ENCODE measurements at places on chromosomes 7 and 10. TPM values are rescaled to one million over a fixed set of nuclear protein-coding genes. Genes with fewer than 3 reads are reported as not detected.

DNA sequence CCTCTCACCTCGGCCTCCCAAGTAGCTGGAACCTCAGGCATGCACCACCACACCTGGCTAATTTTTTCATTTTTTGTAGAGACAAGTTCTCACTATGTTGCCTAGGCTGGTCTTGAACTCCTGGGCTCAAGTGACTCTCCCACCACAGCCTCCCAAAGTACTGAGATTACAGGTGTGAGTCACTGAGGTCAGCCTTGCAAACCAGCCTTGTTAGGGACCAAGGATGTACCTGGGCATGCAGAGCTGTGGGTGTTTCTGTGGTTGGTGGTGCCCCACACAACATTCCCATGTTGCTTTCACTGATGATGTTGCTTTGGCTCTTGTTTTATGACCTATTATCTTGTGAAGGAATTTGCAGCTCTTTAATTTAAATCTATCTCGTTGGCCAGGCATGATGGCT is 54.8 kb downstream of the OTUD1 start:
- H3K27ac ChIP-seq: no peak overlapping the region
- peaks cover 20% of the 10 kb centered on the region for H3K27me3 ChIP-seq
- no peak overlapping the region for H3K4me3 ChIP-seq
- peak; percentile 13 for DNase-seq
- peaks cover 12% of the 10 kb centered on the region for H3K4me1 ChIP-seq
- no peaks in the 10 kb centered on the region for H3K36me3 ChIP-seq

DNA sequence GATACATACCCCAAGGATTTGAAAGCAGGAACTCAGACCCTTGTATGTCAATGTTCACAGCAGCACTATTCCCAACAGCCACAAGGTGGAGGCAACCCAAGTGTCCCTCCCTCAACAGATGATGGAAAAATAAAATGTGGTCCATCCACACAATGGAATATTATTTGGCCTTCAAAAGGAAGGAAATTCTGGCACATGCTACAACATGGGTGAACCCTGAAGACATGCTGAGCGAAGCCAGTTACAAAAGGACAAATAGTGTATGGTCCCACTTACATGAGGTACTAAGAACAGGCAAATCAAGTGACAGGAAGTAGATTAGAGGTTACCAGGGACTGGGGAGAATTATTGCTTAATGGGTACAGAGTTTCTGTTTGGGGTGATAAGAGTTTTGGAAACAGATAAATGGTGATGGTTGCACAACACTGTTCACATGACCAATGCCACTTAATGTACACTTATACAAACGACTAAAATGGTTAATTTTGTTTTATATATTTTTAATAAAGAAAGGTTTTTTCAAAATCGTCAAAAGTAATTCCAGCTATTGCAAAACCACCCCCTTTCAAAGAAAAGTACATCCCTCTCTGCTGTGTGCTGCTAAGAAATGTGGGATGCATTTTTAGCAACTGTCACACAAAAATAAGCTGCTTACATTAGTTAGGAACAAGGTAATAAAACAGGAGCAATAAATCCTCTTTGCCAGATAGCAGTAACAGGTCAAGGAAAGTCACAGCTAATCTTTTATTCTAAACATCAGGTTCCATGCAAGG is 85.7 kb downstream of the GRB10 start:
- H3K27ac ChIP-seq: no peak overlapping the region
- DNase-seq: no peak
- H3K4me1 ChIP-seq: peaks cover 12% of the 10 kb centered on the region
- H3K27me3 ChIP-seq: no peaks in the 10 kb centered on the region
- no peak overlapping the region for H3K4me3 ChIP-seq

GRCh38 chr7:128783143-128783861 is 7.7 kb upstream of the OPN1SW start:
- DNase-seq: no peak
- no peak overlapping the region for H3K4me3 ChIP-seq
- no peak overlapping the region for H3K27ac ChIP-seq
- H3K4me1 ChIP-seq: no peaks in the 10 kb centered on the region
- peaks cover 1% of the 10 kb centered on the region for H3K27me3 ChIP-seq

DNA sequence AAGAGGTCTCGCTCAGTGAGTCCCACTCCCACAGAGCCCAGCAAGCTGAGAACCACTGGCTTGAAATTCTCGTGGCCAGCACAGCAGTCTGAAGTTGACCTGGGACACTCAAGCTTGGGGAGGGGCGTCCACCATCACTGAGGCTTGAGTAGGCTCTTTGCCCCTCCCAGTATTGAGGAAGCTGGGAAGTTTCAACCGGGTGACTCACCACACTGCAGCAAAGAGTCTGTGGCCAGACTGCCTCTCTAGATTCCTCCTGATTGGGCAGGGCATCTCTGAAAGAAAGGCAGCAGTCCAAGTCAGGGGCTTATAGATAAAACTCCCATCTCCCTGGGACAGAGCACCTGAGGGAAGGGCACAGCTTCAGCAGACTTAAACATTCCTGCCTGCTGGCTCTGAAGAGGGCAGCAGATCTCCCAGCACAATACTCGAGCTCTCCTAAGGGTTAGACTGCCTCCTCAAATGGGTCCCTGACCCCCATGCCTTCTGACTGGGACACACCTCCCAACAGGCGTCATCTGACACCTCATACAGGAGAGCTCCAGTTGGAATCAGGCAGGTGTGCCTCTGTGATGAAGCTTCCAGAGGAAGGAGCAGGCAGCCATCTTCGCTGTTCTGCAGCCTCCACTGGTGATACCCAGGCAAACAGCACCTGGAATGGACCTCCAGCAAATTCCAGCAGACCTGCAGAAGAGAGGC is 970.9 kb upstream of the LRRN3 start:
- no peak for DNase-seq
- no peaks in the 10 kb centered on the region for H3K4me1 ChIP-seq
- peaks cover 4% of the 10 kb centered on the region for H3K36me3 ChIP-seq
- no peak overlapping the region for H3K27ac ChIP-seq
- H3K27me3 ChIP-seq: peaks cover 15% of the 10 kb centered on the region
- no peak overlapping the region for H3K4me3 ChIP-seq

DNA sequence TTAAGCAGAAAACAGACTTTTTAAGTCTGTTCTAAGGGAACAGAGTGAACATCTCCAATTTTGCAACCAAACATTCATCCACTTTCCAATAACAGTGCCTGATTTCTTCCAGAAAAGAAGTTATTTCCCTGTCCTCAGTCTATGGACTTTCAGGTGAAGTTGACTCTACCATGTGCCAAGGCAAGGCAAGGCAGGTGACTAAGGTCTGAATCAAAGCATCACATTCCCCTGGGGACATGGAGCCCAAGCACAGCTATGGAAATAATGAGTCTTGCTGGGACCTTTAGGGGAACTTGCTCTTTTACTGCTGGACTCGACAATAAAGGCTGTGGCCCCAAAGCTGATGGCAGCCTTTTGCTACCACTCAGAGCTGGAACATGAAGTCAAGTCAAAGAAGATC is 182.2 kb downstream of the FGFR2 start:
- no peaks in the 10 kb centered on the region for H3K27me3 ChIP-seq
- no peak for DNase-seq
- no peak overlapping the region for H3K27ac ChIP-seq
- H3K36me3 ChIP-seq: no peaks in the 10 kb centered on the region
- no peaks in the 10 kb centered on the region for H3K4me1 ChIP-seq
- H3K4me3 ChIP-seq: no peak overlapping the region

DNA sequence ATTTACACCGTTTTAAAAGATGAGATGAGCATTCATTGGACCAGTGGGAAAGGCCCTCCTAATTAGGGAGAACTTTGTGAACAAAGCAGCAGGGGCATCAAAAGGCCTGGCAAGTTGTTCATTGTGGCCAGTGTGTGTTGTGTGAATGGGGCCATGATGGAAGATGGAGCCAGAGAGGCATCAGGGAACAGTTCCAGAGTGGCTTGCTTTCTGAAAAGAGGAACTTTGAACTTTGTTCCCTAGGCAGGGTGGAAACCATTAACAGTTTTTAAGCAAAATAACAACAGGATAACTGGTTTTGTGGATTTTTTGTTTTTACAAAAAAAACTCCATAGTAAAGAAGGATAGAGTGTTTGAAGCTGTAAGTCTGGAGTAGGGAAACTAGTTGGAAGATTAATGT is 12.5 kb downstream of the SUV39H2 start:
- peaks cover under 1% of the 10 kb centered on the region for H3K36me3 ChIP-seq
- H3K27ac ChIP-seq: no peak overlapping the region
- no peaks in the 10 kb centered on the region for H3K27me3 ChIP-seq
- H3K4me3 ChIP-seq: no peak overlapping the region

DNA sequence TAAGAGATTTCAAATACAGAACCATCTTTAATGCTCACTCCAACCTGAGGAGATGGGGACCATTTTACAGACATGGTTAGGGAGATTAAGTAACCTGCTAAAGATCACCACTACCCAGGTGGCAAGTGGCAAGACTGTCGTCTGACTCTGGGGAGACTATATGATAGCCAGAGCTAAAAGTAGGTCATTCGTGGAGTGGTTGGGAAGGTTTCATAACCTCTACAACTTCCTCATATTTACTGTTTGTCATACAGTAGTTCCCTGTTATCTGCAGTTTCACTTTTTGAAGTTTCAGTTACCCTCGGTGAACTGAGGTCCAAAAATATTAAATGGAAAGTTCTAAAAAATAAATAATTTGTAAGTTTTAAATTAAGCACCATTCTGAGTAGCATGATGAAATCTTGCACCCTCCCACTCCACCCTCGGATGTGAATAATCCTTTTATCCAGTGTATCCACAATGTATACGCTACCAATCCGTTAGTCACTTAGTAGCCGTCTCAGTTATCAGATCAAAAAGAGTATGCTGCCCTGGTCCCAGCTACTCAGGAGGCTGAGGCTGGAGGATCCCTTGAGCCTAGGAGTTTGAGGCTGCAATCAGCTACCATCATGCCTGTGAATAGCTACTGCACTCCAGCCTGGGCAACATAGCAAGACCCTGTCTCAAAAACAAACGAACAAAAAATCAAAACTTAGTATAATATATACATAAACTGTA is 14.9 kb upstream of the LGI1 start:
- peaks cover 18% of the 10 kb centered on the region for H3K27me3 ChIP-seq
- no peaks in the 10 kb centered on the region for H3K36me3 ChIP-seq
- no peak overlapping the region for H3K27ac ChIP-seq
- DNase-seq: no peak

GRCh38 chr7:107936312-107936711 is 45.3 kb downstream of the DLD start:
- no peaks in the 10 kb centered on the region for H3K36me3 ChIP-seq

GRCh38 chr7:81004098-81004497 is 85.2 kb upstream of the SEMA3C start:
- H3K27ac ChIP-seq: no peak overlapping the region
- H3K27me3 ChIP-seq: no peaks in the 10 kb centered on the region
- H3K4me1 ChIP-seq: no peaks in the 10 kb centered on the region
- DNase-seq: no peak

- no peaks in the 10 kb centered on the region for H3K4me1 ChIP-seq
- no peaks in the 10 kb centered on the region for H3K27me3 ChIP-seq
- H3K4me3 ChIP-seq: no peak overlapping the region
- DNase-seq: no peak
Measured at GRCh38 chr10:42974693-42975002, 102.2 kb upstream of the RET start.

DNA sequence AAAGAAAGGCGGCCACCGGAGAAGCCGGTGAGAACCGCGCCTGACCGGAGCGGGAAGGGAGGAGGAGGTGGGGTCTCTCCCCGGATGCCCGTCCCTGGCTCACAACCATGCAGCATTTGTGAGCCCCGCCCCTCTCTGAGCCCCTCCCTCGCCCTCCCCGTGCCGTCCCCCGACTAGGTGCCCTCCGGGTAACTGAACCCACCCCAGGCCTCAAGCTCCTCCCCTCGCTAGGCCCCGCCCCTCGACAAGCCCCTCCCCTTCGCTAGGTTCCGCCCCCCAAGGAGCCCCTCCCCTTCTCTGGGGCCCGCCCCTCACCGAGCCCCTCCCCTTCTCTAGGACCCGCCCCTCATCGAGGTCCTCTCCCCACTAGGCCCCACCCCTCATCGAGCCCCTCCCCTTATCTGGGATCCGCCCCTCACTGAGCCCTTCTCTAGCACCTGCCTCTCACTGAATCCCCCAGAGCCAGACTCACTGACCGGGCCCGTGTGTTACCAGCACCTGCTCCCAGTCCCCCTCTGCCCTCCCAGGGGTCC is 42.2 kb upstream of the HSPB1 start:
- H3K27me3 ChIP-seq: peaks cover 17% of the 10 kb centered on the region
- peak; percentile 42 for DNase-seq
- no peak overlapping the region for H3K27ac ChIP-seq
- H3K36me3 ChIP-seq: no peaks in the 10 kb centered on the region
- no peak overlapping the region for H3K4me3 ChIP-seq
- no peaks in the 10 kb centered on the region for H3K4me1 ChIP-seq

GRCh38 chr7:3239291-3239691 is 61.8 kb upstream of the SDK1 start:
- DNase-seq: no peak
- peaks cover 6% of the 10 kb centered on the region for H3K4me1 ChIP-seq
- H3K27me3 ChIP-seq: peaks cover 7% of the 10 kb centered on the region
- H3K36me3 ChIP-seq: peaks cover 8% of the 10 kb centered on the region
- H3K27ac ChIP-seq: no peak overlapping the region

BLNK gene
- total RNA-seq: 0.69 TPM

ATG9B gene
- 9.0 TPM for total RNA-seq

CPN1 gene
- not detected for total RNA-seq

CLDN4 gene
- 0.53 TPM for total RNA-seq
